Hematopoietic multipotent progenitor cell treated with erythropoietin and hydrocortisone succinate and interleukin-3 and kit ligand, for 6 days (in vitro differentiated cells): ENCODE measurements at places on chromosomes 2 and 18.

DNA sequence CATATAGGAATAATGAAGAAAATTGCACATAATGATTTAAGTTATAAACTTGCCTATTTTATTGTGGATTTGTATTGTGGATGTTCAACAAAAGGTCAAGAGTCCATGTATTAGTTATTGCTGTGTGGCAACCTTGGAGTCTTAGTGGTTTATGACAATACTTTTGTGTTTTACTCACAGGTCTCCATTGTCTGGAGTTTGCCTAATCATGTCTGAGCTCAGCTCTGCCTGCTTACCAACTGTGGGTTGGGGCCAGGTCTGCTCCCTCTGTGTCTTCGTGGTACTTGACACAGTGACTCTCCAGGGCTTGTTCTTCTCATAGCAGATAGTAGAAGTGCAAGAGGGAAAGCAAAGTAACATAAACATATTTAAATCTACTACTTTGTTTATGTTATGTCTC, 382.5 kb downstream of the CBLN2 start:
- no peak for DNase-seq

DNA sequence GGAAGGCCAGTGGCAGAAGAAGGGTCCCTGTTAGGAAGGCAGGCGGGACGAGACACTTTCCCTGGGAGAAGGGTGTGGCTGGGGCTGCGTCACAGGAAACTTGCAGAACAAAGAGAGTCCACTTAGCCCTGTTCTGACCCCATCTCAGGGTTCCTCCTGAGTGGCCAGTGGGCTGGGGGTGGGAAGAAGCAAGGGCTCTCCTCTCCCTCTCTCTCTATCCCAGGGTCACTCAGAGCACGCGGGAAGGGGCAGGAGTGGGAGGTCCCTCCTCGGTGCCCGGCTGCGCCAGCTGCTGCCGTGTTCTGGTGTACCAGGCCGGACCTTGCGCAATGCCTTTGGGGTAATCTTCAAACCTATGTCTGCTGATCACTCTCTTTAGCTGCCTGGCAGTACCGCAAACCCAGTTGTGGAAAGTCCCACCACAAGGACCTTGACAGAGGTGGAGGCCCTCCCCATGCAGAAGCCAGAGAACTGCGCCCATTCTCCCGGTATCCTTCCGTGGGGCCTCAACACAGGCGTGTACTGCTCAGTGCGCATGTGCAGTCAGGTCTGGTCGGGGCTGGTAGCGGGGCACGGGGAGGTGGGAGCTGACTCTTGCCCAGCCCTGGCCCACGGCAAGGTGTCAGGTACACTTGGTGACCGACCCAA, 47.8 kb upstream of the ST3GAL5 start:
- DNase-seq = peak; percentile 25

- no peak for DNase-seq
Observed at GRCh38 chr2:2010251-2010650, 265.9 kb upstream of the PXDN start.

- no peak for DNase-seq
Observed at GRCh38 chr2:113996671-113997594, 107.0 kb downstream of the ACTR3 start.

GRCh38 chr18:57051657-57052044, 95.2 kb upstream of the BOD1L2 start:
- peak; percentile 97 for DNase-seq

GRCh38 chr2:134453973-134454372, 200.1 kb downstream of the MGAT5 start:
- DNase-seq = no peak

DNA sequence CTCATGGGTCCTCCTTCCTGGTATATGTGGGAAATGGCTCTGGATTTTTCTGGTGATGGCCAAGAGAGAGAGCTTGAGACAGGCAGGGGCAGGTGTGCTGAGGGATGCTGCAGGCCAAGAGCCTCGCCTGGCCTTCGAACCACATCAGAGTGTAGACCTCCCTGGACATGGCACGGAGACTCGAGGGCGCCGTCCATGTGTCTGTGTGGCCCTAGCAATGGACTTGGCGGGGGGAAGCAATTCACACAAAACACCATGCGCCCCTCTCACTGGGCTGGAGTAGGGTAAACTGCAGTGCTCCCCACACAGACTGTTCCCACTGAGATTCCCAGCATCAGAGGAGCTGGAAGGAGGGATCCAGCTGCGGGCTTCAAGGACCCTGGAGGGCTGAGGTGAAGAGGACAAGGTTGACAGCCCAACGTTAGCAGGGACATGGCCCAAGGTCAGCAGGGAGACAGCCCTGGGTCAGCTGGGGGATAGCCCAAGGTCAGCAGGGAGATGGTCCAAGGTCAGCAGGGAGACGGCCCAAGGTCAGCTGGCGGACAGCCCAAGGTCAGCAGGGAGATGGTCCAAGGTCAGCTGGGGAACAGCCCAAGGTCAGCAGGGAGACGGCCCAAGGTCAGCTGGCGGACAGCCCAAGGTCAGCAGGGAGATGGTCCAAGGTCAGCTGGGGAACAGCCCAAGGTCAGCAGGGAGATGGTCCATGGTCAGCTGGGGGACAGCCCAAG, 75.4 kb upstream of the HDAC4 start:
- DNase-seq = no peak
